ENCODE measurements at places on chromosomes 1 and 21.

GRCh38 chr1:214833178-214833756, 230.3 kb downstream of the CENPF start:
- no peak for DNase-seq

- no peak for DNase-seq
Measured at GRCh38 chr1:101474039-101474665, 237.3 kb downstream of the S1PR1 start.

DNA sequence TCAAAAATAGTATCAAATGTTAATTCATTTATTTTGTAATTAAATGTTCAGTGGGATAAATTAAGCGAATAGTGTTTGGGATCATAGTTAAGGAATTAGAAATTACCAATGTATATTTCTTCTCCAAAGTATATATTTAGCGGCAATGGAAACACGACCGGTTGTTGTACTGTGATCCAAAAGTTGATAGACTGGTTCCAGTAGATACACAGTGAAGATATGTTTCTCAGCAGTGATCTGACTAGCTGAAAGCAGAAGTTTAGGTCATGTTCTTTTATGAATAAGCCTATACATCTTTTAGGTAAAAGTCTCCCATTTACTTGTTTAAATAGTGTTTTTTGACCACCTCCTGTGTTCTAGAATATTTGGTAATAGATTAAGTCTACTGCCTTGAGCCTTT, 8.8 kb downstream of the USP16 start:
- no peak for DNase-seq

GRCh38 chr21:23480591-23481270, 2126.6 kb downstream of the MRPL39 start:
- no peak for DNase-seq

DNA sequence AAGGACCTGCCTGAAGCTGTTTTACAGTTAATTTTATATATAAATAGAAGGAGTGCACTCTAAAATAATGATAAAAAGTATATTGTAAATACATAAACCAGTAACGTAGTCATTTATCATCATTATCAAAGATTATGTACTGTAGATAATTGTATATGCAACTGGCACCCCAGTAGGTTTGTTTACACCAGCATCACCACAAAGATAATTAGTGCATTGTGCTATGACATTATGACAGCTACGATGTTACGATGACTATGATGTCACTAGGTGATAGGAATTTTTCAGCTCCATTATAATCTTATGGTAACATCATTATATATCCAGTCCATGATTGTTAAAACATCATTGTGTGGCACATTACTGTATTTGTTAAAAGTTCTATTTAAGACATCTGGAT, 185.2 kb downstream of the LBR start:
- no peak for DNase-seq

DNA sequence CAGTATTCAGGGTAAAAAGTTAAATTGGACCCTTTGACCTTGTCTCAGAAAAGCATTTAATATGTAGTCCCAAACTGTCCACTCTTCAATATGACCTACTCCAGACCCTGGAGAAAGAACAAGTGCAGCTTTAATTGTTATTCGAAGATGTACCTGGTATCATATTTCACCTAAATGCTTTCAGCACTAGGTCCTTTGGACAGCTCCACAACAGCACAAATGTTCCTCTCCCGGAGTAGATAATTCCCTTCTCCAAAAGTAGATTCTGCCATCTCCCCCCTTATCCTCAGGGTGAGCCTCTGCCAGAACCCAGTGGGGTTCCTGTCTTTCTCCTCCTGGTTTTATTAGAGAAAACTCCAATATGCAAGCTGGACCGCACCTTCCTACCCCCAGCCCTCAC, 104.5 kb upstream of the AJAP1 start:
- DNase-seq = no peak

GRCh38 chr1:175902281-175902680, 158.9 kb upstream of the TNR start:
- DNase-seq = no peak

- DNase-seq = no peak
Measured at GRCh38 chr1:241611063-241611462, 29.1 kb downstream of the CHML start.

- DNase-seq = no peak
Measured at GRCh38 chr1:116886291-116886878, 23.3 kb upstream of the PTGFRN start.

DNA sequence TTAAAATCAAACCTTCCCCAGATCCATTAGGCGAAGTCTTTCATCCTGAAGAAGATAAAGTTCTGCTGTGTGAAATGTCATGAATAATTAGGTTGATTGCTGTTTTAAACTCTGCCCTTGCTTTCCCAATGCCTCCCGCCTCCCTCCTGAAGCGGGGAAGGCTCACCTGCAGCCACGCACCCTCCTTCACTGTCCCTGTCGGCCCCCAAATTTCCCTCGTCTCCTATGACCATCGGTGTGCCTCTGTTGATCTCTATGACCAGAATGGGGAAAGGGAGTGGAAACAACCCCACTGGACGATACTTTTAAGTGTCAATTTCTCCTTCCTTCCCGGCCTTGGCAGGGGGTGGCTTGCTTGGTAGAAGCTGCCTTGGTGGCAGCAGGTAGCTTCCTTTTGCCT, 35.1 kb downstream of the LHX4 start:
- no peak for DNase-seq

All from head of caudate nucleus (tissue), 42 donors.